ENCODE measurements at places on chromosomes 2 and 18. TPM values are rescaled to one million over a fixed set of nuclear protein-coding genes. Genes with fewer than 3 reads are reported as not detected.
A peak's percentile ranks its signal among the peaks of the same experiment; 100 is the strongest.

DNA sequence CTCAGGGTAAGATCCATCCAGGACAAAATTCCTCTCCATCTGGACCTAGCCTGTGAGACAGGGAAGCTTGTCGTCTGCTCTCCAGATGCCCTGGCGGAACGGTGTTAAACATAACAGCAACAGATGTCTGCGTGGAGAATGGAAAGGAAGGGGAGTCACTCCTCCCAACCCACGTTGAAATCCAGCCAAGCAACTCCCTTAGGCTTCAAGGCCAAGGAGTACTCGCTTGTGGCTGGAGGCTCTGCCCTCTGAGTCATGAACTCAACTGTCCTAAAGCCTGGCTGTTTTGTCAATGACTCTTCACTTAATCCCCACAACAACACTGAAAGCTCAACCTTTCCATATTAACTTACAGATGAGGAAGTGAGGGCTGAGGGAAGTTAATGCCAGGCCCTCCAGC is 42.2 kb downstream of the TPO start:
- H3K4me3 ChIP-seq = no peak overlapping the region
- H3K27ac ChIP-seq = no peak overlapping the region
- H3K36me3 ChIP-seq = no peaks in the 10 kb centered on the region
- DNase-seq = no peak

- H3K4me1 ChIP-seq = no peaks in the 10 kb centered on the region
- no peaks in the 10 kb centered on the region for H3K36me3 ChIP-seq
- no peak overlapping the region for H3K4me3 ChIP-seq
- no peak for DNase-seq
- H3K27ac ChIP-seq = no peak overlapping the region
These were observed 142.7 kb downstream of the DYSF start for GRCh38 chr2:71596011-71596410.

DNA sequence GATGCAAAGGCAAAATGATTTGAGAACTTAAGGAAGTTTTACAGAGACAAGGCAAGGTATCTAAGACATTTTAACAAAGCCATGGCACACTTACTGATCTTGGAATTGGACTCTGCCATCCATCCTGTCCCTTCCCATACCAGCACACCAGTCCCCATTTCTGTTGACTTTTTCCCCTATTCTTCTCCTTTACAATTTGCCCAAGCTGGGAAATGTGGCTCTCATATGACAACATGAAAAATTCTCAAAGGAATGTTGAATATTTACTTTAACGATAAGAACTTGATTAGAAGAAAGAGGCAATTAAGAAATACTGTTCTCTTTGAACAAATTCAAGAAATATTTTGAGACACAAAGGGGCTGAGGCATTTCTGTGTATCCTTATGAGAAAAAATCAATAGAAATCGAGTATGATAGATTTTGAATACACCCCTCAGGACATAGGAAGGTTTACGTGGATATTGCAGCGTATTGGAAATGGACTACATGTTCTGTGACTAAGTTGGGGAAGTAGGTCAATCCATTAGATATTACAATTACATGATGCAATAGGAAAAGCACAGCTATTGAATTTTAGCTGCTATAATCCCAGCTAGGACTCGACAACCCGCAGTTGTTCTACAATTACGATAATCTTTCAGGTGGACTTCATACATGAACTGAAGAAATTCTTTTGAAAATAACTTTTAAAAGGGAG is 201.6 kb downstream of the TRIB2 start:
- peak overlapping the region; percentile 61 for H3K27ac ChIP-seq
- no peaks in the 10 kb centered on the region for H3K36me3 ChIP-seq
- no peak for DNase-seq
- H3K4me3 ChIP-seq = no peak overlapping the region
- H3K27me3 ChIP-seq = no peaks in the 10 kb centered on the region

- H3K4me1 ChIP-seq = no peaks in the 10 kb centered on the region
- H3K27me3 ChIP-seq = no peaks in the 10 kb centered on the region
- DNase-seq = no peak
- no peak overlapping the region for H3K4me3 ChIP-seq
- no peak overlapping the region for H3K27ac ChIP-seq
These were observed 160.3 kb upstream of the CDH19 start for GRCh38 chr18:66764230-66764629.

DNA sequence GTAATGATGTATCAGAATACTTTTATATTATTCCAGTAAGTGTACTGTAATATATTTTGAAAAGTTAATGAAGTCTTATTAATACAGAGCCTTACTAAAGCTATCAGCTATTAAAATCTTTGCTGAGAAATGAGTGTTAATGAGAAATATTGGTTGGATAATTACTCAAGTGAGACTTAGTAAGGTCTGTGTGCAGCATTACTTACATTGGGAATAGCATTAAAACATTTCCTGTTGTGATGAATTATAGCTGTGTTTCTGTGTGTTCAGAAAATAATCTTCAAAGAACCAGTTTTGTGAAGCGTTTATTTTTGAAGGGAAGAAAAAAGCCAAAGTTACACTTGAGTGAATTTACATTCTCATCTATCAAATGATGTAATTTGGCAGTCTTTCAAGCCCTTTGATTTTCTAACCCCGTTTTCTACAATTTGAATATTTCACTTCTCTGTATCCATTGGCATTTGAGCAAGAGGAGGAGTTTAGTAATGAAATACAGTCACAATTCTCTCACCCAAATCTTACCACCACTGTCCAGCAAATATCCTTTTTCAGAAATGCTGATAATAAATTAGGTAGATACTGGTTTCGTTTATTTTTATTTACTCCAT is 123.5 kb upstream of the BOD1L2 start:
- H3K36me3 ChIP-seq = no peaks in the 10 kb centered on the region
- H3K4me1 ChIP-seq = no peaks in the 10 kb centered on the region
- no peak for DNase-seq
- no peak overlapping the region for H3K4me3 ChIP-seq

GRCh38 chr2:239927424-239927981 is 97.6 kb downstream of the NDUFA10 start:
- no peak for DNase-seq
- no peaks in the 10 kb centered on the region for H3K36me3 ChIP-seq
- H3K4me1 ChIP-seq = no peaks in the 10 kb centered on the region
- H3K4me3 ChIP-seq = no peak overlapping the region
- H3K27ac ChIP-seq = no peak overlapping the region
- H3K27me3 ChIP-seq = no peaks in the 10 kb centered on the region

GRCh38 chr2:7849531-7849930 is 832.3 kb upstream of the ID2 start:
- H3K4me1 ChIP-seq = peaks cover 4% of the 10 kb centered on the region
- DNase-seq = no peak
- no peak overlapping the region for H3K4me3 ChIP-seq
- H3K36me3 ChIP-seq = no peaks in the 10 kb centered on the region

GRCh38 chr2:152280780-152281179 is 54.2 kb upstream of the FMNL2 start:
- H3K36me3 ChIP-seq = no peaks in the 10 kb centered on the region
- no peak for DNase-seq
- H3K27ac ChIP-seq = no peak overlapping the region
- H3K27me3 ChIP-seq = no peaks in the 10 kb centered on the region
- no peak overlapping the region for H3K4me3 ChIP-seq
- H3K4me1 ChIP-seq = no peaks in the 10 kb centered on the region

DNA sequence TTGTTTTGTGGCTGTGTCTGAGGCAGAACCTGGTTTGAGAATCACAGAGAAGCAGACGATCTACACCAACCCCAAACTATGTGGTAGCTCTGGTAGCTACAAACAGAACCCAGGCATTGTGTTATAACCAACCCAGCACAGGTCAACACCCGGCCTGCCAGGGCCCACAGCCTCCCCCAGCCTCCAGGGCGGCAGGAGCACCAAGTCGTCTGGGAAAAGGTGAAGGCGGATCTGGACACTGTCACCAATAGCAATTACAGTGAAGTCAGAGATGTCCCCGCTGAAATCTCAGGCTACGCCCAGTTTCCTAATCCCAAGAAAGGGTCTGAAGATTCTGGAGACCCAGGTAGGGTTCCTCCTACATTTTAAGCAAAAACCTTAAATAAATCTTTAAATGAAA is 3.6 kb downstream of the HJURP start:
- DNase-seq = no peak
- H3K27ac ChIP-seq = no peak overlapping the region
- no peaks in the 10 kb centered on the region for H3K27me3 ChIP-seq

DNA sequence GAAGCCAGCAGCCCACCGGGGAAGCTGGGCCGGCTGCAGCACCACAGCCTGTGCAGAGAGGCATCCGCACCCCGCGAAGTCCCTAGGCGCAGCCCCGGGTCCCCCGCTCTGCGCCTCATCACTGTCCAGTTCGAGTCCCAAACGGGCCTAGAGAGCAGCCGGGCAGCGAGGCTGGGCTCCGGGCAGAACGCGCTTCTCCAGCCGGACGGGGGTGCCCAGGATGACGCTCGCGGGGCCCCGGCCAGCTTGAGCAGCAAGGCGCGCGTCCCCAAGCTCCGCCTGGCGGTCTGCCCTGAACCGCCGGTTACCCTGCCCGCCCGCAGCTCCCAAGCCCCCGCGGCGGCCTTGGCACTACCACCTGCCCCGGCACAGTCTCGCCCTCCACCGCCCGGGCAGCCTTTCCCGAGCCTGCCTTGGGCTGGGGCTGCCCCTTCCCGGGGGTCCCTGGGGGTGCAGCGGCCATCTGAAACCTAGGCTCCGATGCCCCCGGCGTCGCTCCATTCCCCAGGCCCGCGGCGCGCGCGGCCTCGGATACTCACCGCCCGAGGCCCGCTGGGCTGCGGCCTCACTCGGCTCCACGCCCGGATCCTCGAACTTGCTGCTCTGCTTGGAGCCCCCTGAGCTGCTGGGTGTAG is 591 bp downstream of the SLC16A14 start:
- H3K4me3 ChIP-seq = peak overlapping the region; percentile 43
- no peaks in the 10 kb centered on the region for H3K36me3 ChIP-seq
- DNase-seq = peak; percentile 53

GRCh38 chr2:237321746-237322145 is 92.2 kb downstream of the COL6A3 start:
- no peaks in the 10 kb centered on the region for H3K27me3 ChIP-seq
- peak overlapping the region; percentile 68 for H3K27ac ChIP-seq
- no peak overlapping the region for H3K4me3 ChIP-seq
- no peaks in the 10 kb centered on the region for H3K36me3 ChIP-seq
- DNase-seq = no peak

DNA sequence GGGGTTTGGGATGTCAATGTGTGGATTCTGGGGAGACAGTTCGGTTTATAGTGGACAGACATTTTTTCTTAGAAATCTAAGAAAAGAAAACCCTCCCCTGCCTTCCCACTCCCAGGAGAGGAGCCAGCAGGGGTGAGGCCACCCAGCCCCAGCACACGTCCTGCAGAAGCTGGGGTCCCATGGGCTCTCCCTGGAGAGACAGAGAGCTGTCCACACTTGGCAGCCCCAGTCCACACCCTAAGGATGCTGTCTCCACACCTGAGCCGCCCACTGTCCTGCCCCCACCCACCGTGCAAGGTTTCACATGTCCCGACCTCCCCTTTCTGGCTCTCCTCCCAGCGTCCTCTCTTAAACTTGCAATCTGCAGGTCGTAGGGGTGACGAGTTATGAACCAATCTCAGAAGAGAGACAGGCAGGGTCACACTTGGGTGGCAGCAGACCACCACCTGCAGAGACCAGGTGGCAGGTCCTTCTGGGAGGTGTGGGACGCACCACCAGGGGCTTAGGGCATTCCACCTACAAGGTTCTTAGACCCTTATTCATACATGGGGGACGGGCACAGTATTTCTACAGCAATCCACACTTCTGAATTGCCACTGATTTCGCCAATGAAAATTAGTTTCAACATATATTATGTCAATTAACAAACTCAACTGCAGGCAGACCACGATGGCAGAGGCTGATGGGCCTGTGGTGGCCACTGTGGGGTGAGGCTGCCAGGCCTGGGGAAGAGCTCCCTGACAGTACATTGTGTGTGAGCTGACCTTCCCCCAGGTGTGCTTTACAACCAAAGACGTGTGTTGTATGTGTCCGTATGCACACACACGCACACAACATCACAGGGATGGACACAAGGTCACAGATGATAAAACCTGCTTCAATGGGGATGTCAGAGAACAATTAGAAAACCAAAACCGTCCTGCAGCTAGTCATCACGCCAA is 158.5 kb downstream of the TPO start:
- H3K4me3 ChIP-seq = no peak overlapping the region
- no peak for DNase-seq
- no peak overlapping the region for H3K27ac ChIP-seq
- no peaks in the 10 kb centered on the region for H3K27me3 ChIP-seq

DNA sequence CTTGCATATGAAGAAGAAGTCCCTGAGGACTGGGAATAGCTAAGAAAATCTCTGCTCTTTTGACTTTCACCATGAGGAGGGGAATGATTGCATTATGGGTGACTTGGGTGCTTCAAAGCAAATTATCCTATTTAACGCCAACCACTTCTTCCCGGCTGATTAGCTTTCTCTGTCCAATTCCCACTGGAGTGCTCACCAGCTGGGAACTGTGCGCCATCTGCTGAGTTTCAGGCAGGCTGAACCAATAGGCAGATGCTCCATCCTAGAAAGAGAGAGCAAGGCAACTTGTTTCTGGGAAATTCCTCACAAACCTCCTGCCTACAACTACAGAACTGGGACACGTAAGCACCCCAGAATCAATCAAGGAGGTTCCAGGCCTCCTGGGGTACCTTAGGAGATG is 49.4 kb downstream of the POLE4 start:
- H3K4me1 ChIP-seq = no peaks in the 10 kb centered on the region
- H3K36me3 ChIP-seq = no peaks in the 10 kb centered on the region
- no peak for DNase-seq
- no peaks in the 10 kb centered on the region for H3K27me3 ChIP-seq
- no peak overlapping the region for H3K27ac ChIP-seq

GRCh38 chr18:45164551-45164950 is 450.7 kb upstream of the SLC14A2 start:
- DNase-seq = no peak
- H3K27me3 ChIP-seq = peaks cover 39% of the 10 kb centered on the region
- H3K4me1 ChIP-seq = no peaks in the 10 kb centered on the region

IL1RL1 gene
- total RNA-seq = 57.2 TPM

PLGLB1 gene
- total RNA-seq = 11.3 TPM

HS6ST1 gene
- total RNA-seq = 16.1 TPM

PFN4 gene
- total RNA-seq = 0.80 TPM

CDK15 gene
- not detected for total RNA-seq

CCDC150 gene
- total RNA-seq = 1.6 TPM
